ENCODE measurements at places on chromosomes 11 and 22.
A peak's percentile ranks its signal among the peaks of the same experiment; 100 is the strongest.

DNA sequence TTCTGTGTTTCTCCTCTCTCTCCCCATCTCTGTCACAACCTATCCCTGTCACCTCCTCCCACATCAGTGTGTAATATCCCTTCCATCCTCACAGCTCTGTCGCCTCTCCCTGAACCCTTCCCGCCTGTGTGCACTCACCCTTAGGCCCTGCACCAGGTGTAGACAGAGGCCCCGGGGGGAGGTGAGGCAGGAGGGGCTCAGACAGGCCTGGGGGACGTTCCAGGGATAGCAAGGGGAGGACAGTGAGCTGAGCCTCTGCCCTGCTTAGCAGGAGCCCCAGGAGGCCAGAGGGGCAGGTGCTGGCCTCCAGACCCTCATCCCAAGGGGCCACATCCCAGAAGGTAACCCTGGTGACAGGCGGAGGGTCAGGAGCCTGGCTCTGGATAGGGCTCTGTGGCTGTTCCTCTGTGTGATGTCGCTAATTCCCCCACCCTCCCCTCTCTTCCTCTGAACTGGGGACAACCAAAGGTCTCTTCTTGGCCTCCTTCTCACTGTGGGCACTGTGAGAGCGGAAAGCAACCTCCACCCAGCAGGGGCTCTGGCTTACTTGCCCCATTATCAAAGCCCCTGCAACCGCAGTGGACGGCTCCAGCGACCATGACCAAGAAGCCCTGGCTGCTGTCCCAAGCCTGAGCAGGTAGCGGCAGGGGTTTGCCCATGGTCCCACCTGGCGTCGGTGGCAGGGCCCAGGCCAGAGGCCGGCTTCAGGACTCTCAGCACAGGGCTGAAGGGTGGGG is 35.7 kb downstream of the KCNJ4 start:
- no peak for DNase-seq

DNA sequence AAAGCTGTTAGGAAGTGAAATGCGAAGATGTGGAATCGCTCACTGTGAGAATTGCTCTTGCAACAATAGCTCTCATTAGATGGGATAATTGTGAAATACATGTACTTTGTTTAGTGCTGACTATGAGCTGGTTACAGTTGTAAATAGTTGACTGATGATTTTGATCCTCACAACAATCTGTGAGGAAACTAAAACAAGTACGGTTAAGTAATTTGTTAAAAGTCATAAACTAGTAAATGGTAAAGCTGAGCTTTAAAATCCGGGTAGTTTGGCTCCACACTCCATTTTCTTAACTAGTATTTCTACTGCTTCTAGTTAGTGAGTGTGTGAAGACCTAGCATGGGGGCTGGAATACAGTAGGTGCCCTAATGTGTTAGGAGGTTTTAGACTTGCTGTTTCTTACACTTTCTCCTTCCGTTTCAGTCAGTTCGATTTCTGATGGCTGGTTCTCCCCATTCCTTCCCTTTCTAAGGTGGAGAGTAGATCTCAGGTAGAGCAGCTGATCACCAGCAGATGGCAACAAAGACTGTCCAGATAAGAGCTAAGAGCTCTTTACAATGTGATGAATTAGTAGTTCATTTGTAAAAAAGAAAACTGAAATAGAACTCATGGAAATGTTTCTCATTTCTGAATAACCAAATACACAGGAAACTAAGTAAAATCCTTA is 16.3 kb upstream of the CYP2R1 start:
- DNase-seq: no peak

DNA sequence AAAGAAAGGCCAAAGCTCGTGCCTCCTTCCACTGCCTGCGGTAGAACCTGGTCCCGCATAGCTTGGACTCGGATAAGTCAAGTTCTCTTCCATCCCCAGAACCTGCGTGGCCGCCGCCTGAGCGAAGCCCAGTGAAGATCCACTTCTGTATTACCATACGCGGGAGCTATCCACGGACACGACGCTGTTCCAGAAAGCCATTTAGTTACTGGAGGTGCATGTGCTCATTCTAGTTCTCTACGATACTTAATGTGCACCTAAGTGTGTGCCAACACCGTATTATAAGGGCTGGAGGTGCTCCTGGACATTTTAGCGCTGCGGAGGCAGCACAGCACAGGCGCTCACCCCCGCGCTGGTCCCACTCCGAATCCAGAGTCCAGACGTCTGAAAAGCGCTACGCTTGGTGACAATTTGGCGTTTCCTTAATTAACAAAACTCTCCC is 1.4 kb downstream of the WT1 start:
- no peak for DNase-seq

- DNase-seq: peak; percentile 69
Observed at GRCh38 chr22:46367707-46368191, 32.2 kb downstream of the TRMU start.

- no peak for DNase-seq
Observed at GRCh38 chr11:46216019-46216764, 61.3 kb upstream of the CREB3L1 start.

DNA sequence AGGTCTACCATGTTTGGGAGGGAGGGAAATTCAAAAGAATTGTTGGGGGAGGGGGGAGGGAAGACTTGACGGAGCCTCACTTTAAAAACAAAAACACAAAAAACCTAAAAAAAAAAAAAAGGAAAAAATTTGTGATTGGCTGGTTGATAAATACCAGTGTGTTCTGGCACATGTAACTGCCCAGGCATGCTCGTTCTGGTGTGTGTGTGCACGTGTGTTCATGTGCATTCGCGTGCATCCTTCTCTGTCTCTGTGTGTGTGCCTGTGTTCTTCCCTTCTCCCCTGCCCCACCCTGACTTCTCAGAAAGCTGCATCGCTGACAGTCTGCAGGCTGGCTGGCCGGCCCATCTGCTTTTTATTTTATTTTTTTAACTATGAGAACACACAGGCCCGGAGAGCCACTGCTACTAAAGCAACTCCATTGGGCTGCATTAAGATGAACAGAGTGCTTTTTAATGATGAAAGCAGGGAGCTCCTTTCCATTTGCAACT is 22.6 kb upstream of the ADSL start:
- no peak for DNase-seq

DNA sequence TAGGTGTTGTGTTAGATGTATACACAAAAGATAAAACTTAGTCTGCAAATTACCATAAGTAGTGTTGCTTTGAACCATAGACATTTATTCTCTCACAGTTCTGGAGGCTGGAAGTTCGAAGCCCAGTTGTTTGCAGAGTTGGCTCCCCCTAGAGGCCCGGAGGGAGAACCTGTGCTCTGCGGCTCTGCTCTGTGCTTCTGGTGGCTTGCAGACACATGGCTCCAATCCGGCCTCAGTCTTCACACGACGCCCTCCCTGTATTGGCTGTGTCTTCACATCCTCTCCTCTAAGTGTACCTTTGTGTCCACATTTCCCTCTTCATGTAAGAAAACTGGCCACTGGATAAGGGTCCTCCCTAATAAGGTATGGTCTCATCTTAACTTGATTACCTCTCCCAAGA is 128.4 kb downstream of the OPCML start:
- peak; percentile 1 for DNase-seq

Data from activated T-cell treated with anti-CD3 and anti-CD28 coated beads for 48 hours (primary cell).